Activated CD4-positive, alpha-beta T cell treated with anti-CD3 and anti-CD28 coated beads for 36 hours (primary cell): ENCODE measurements at places on chromosomes 2 and 18. TPM values are rescaled to one million over a fixed set of nuclear protein-coding genes. Genes with fewer than 3 reads are reported as not detected.

- DNase-seq, result no peak
These were observed 45.4 kb downstream of the RASGRP3 start for GRCh38 chr2:33521791-33522281.

Gene AKAIN1
- total RNA-seq, result not detected

DNA sequence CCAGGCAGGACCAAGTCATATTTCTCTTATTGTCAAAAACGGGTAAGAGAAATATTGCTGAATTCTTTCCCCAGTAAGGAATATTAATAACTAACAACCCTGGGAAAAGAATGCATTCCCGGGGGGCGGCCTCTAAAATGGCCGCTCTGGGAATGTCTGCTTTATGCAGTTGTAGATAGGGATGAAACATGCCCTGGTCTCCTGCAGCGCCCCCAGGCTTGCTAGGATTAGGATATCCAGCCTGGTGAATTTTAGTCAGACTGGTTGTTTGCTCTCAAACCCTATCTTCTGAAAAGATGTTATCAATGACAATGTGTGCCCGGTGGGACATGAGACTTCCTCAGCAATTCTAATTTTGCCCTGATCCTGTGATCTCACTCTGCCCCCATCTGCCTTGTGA lies 448.1 kb downstream of the PTH2R start:
- no peak for DNase-seq

Gene TUBB8B
- total RNA-seq, result not detected

Gene DPYSL5
- total RNA-seq, result 0.07 TPM
